H4 (cell line): ENCODE measurements at places on chromosomes 16 and 17. TPM values are rescaled to one million over a fixed set of nuclear protein-coding genes. Genes with fewer than 3 reads are reported as not detected.

GRCh38 chr16:71676236-71676635, 48.3 kb downstream of the PHLPP2 start:
- no peak for DNase-seq

DNA sequence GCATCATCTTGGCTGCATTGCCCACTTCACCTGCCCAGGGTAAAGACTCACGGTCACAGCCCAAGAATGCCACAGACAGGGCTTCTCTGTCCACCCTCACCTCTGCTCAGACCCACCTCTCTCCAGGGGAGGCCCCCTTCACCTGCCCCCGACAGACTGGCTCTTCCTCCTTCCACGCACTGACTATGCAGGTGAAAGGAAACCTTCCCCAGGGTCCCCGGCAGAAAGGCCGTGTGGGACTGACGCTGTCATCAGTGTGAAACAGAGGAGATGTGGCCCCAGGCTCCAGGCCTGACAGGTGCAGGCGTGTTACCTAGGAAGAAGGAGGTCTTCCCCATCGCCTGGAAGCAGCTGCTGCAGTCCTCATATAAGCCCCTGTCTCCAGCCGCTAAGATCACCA, 9.3 kb upstream of the ROGDI start:
- no peak for DNase-seq

The PSMD7 gene
- 95.7 and 161 TPM in 2 replicates for total RNA-seq

The ORAI3 gene
- total RNA-seq, result 30.5 and 43.8 TPM in 2 replicates
